H1 (cell line): ENCODE measurements at places on chromosomes 1 and 21. TPM values are rescaled to one million over a fixed set of nuclear protein-coding genes. Genes with fewer than 3 reads are reported as not detected.

- DNase-seq, result no peak
These were observed 186.6 kb downstream of the NTNG1 start for GRCh38 chr1:107327446-107327845.

GRCh38 chr1:244296447-244296846 is 155.3 kb downstream of the ADSS2 start:
- no peak for DNase-seq

DNA sequence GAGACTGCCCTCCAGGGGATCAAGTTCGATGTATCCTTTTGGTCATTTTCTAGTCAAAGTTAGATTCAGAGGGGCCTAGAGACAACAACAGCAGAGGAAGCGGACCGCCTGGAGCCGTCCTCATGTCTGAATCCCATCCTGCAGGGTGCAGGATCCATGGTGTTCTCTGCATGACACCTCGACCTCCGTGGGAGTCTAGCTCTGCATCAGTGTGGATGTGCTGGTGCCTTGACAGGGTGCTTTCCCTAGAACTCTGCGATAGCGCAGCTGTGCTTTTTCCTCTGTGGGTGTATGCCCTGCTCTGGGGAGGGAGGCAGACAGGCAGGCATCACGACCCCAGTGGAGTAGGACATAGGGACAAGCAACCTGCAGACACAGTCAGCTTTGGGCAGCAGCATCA is 48.2 kb upstream of the A3GALT2 start:
- DNase-seq, result no peak

- DNase-seq, result no peak
These were observed 6.9 kb downstream of the MX2 start for GRCh38 chr21:41368735-41369104.

DNA sequence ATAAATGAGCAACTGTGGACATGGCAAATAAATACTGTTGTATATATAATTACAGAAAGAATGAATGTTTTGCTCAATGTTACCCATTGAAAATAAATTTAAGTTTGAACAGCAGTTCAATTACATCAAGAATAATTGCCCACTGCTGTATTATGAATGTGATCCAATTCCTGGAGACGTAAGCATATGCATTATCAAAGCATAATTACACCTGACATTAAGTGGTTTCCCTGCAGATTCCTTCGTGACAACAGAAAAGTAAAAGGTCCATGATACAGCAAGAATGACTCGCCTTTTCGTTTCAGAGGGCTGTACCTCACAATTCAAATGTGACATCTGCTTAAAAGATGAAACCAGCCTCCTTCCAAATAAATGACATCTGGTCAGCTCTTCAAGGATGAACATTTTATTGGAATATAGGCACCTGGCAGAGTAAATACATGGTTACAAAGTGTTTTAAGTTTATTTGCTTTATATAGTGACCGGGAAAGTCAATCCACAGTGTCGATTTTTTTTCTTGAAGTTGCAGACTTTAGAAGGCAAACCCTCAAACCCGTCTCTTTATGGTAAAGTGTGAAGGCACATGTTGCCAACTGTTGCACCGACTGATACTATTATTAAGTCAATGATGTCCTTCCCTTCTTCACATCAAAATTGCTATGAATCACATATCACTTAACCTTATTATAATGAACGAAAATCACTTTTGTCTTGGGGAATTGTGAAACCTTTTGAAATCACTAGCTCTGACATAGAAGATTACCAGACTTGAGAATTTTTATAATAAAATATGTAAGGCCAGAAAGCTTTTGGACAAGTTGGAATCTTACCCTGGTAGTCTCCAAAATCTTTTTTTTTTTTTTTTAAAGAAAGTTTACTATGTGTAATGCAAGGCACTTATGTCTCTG is 36.2 kb upstream of the EDEM3 start:
- DNase-seq, result no peak

- no peak for DNase-seq
These were observed 12.5 kb downstream of the C1orf21 start for GRCh38 chr1:184399192-184399847.

DNA sequence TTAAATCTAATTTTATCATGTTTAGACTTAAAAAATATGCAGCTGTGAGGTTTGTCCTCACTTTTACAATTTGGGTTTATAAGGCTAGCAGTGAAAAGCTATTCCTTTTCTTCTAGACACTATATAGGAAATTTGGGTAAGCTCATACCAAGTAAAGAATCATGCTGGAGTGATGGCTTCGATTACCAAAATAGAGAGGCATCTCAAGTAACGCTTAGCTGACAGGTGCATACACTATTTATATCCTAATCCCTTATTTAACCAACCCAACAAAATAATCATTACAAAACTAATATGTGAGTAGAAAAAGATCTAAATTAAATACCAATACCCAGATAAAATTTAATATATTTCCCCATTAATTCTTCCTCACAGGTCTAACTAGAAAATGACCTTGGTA is 193.2 kb downstream of the LHX8 start:
- DNase-seq, result no peak

- DNase-seq, result no peak
These were observed 5.4 kb upstream of the GJA8 start for GRCh38 chr1:147897029-147897752.

GRCh38 chr1:31111290-31111951 is 45.9 kb upstream of the PUM1 start:
- DNase-seq, result no peak

DNA sequence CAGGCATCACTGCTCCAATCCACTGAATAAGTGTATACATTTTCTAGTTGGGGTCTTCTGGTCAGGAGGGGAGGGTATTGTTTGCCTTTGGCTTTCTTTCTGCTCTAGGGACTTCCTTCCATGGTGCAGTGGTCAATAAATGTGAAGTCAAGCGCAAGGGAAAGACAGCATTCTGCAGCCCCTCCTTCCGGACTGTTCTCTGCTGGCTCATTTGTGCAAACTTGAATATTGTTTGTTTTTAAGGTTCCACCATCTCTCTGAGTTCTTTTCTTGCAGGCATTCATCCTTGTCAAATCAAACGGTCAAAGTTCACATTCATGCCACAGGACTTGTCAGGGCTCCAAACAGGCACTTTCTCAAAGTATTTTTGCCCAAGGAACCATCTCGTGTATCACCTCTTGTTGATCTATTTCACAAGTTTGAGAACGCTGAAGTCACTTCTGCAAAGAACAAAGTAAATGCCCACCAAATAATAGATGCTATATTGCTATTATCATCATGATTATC is 205.6 kb upstream of the KAZN start:
- no peak for DNase-seq

GRCh38 chr1:25017436-25018109 is 87.5 kb upstream of the RUNX3 start:
- DNase-seq, result no peak

DNA sequence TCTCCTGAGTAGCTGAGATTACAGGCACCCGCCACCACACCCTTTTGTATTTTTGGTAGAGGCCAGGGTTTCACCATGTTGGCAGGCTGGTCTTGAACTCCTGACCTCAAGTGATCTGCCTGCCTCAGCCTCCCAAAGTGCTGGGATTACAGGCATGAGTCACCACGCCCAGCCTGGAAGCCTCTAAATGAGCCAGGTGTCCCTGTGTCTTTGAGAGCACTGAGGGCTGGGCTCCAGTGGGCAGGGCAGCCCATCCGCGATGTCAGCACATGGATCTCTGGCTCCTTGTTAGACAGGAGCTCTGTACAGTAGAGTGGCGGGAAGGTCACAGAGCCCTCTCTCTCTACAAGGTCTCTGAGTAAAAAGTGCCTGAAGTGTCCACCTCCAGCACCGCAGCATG is 124.3 kb downstream of the PGBD5 start:
- no peak for DNase-seq

GRCh38 chr1:83839566-83840173 is 159.3 kb downstream of the TTLL7 start:
- no peak for DNase-seq

GRCh38 chr1:78627321-78627720 is 7.1 kb downstream of the IFI44L start:
- DNase-seq, result no peak

GRCh38 chr1:202967684-202968281 is 726 bp upstream of the CYB5R1 start:
- DNase-seq, result no peak

- no peak for DNase-seq
These were observed 363.5 kb upstream of the DUSP10 start for GRCh38 chr1:222105393-222105737.

DNA sequence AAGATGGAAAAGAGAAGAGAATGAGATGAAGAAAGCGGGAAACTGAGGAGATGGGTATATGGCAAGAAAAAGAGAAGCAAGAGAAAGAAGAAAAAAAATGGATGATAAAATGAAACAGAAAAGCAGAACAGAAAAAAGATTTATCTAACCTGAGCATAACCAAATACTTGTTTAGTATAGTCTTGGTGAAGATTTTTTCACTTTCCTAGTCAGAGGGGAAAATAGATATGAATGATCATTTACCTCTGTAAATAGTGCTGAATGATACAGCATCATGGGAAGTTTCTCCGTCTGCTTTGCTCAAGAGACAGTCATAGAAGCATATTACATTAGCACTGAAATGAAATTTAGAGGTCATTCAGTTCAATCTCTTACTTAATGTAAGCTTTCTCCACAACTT is 36.1 kb upstream of the PLPPR4 start:
- no peak for DNase-seq

DNA sequence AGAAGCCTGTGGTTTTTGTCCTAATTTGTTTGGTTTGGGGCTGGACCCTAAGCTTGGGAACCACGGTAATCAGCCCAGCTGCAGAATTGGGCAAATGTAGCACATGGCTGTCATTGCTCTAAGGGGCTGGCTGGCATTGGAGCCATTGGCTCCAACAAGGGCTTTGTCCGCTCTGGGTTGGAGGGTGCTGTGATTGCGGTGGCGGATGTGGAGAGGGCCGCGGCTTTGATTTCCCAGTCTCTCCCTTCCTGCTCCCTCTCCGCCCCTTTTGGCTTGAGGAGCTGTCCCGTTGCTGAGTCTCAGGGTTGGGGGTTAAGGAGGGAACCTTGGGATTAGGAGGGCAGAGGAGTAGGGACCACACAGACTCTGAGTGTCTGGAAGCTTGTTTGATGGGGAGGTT is 91.7 kb upstream of the CD34 start:
- DNase-seq, result no peak

GRCh38 chr1:20291645-20292084 is 990 bp downstream of the VWA5B1 start:
- peak; percentile 67 for DNase-seq

DNA sequence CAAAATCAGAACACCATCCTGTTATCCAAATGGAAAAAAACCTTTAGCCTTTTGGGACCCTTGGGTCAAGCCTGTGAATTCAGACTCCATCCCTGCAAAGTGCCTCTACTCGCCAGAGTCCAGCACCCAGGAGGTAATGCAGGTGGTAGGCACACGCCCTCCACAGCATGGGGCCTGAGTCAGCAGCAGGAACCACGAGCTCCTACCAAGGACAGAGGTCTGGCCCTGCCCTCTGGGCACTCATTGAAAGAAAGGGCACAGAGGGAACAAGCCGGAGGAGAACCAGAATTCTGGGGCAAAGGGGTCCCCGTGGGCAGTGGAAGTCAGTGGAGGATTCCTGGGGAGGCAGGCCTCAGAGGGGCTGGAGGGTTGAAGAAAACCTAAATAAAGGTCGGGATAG is 438.1 kb downstream of the NPHP4 start:
- DNase-seq, result no peak

- no peak for DNase-seq
These were observed 23.1 kb upstream of the TRAF3IP3 start for GRCh38 chr1:209732725-209733124.

DNA sequence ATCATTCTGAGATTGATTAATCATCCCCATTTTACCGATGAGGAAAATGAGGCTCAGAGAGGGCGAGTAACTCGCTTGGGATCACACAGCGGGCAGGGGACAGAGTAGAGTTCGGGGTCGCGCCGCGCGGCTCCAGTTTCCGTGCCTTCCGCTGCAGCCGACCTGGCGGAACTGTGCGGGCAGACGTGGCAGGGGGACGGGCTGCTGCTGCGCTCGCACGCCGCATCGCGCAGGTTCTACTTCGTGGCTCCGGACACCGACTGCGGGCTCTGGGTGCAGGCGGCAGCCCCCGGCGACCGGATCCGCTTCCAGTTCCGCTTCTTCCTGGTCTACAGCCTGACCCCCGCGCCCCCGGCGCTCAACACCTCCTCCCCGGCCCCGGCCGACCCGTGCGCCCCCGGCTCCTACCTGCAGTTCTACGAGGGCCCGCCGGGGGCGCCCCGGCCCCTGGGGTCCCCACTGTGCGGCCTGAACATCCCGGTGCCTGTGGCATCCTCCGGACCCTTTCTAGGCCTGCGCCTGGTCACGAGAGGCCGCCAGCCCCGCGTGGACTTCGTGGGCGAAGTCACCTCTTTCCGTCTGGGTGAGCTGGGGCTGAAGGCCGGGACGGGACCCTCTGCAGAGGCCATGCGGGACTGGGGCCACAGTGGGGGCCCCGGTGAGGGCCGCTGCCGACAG is 2.3 kb downstream of the LDLRAD2 start:
- DNase-seq, result peak; percentile 47

GRCh38 chr21:41611966-41612606 is 104.1 kb upstream of the TMPRSS2 start:
- no peak for DNase-seq

- no peak for DNase-seq
These were observed 19.7 kb downstream of the ARHGEF11 start for GRCh38 chr1:157025856-157026255.

TDRD5 gene
- 1.3 and 1.4 TPM in 2 replicates for total RNA-seq

KLF17 gene
- total RNA-seq, result not detected in 2 replicates

NBPF4 gene
- total RNA-seq, result not detected in 2 replicates

TMEM82 gene
- 0.21 and 0.32 TPM in 2 replicates for total RNA-seq

PRDM2 gene
- total RNA-seq, result 20.2 and 21.2 TPM in 2 replicates

VANGL2 gene
- total RNA-seq, result 62.5 TPM in 2 replicates

FTCD gene
- 3.3 and 6.0 TPM in 2 replicates for total RNA-seq

CD1B gene
- total RNA-seq, result not detected in 2 replicates

A3GALT2 gene
- not detected in 2 replicates for total RNA-seq

PLA2G2D gene
- not detected in 2 replicates for total RNA-seq

COL6A1 gene
- total RNA-seq, result 100 and 104 TPM in 2 replicates

KIF17 gene
- 9.9 and 10.4 TPM in 2 replicates for total RNA-seq
